ENCODE measurements at places on chromosomes 2 and 18. TPM values are rescaled to one million over a fixed set of nuclear protein-coding genes. Genes with fewer than 3 reads are reported as not detected.

GRCh38 chr2:32427672-32428610 is 71.1 kb downstream of the BIRC6 start:
- DNase-seq = no peak

GRCh38 chr2:120740375-120740764 is 4.7 kb downstream of the GLI2 start:
- DNase-seq = no peak

DNA sequence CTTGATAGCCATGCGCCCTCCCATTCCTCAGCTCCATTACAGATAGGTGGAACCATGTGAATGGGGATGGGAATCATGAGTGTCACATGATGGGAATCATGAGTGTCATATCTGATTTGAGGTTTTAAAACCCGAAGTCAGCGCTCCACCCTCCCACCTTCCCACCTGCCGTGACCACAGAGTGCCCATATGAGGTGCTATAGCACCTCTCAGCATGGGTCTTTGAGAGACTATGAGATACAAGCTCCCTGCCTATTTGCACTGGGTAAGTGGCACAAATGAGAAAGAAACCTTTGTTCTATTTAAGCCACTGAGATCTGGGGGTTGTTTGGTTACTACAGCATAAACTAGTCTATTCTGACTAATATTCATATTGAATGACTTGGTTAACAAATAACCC is 78.5 kb upstream of the PTPRM start:
- DNase-seq = no peak

ALPI gene
- not detected for total RNA-seq

CEBPZ gene
- 67.3 TPM for total RNA-seq

- DNase-seq = no peak
Observed at GRCh38 chr18:48100165-48100575, 169.7 kb upstream of the SMAD2 start.

GRCh38 chr2:79580175-79580574 is 67.3 kb downstream of the CTNNA2 start:
- DNase-seq = no peak

- peak; percentile 54 for DNase-seq
Observed at GRCh38 chr2:179422037-179422643, 157.5 kb upstream of the SESTD1 start.

DNA sequence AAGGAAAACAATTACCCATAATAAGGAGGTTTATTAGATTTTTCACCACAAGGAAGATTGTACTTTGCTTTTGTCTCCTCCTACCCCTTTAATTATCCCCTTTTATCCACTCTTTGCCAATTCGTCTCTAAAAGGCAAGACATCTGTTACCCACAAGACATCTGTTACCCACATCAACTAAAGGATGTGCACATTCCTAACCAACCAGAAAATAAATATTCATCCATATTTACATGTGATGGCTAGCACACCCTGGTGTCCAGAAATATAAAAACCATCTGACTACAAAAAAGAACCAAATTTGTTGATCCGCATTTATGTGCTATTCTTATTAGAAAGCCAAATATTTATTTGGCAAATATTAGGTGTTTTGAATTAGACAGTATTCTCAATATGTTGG is 35.7 kb downstream of the ACVR1C start:
- no peak for DNase-seq

GRCh38 chr2:239881031-239881471 is 144.1 kb downstream of the NDUFA10 start:
- no peak for DNase-seq

GRCh38 chr2:134783912-134784311 is 54.5 kb upstream of the ACMSD start:
- no peak for DNase-seq

- no peak for DNase-seq
Observed at GRCh38 chr2:128198656-128199055, 107.7 kb downstream of the UGGT1 start.

GRCh38 chr18:70036168-70036567 is 88.5 kb upstream of the CD226 start:
- DNase-seq = no peak

Measured in omental fat pad (tissue), 4 donors.